ENCODE measurements at places on chromosomes 1 and 21.

DNA sequence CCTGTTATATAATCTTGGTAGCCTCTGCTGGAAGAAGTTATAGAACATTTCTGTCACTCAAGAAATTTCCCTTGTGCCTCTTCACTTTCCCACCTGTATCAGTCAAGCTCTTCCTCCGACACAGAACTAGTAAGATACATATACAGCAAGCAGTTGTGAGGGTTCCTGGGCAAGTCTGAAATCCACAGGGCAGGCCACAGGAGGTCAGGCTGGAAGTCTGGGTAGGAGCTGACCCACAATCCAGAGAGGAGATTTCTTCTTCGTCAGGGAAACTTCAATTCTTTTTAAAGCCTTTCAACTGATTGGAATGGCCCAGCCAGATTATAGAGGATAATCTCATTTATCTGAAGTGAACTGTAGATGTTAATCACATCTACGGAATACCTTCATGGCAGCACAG lies 96.4 kb upstream of the FMN2 start:
- no peak for DNase-seq

DNA sequence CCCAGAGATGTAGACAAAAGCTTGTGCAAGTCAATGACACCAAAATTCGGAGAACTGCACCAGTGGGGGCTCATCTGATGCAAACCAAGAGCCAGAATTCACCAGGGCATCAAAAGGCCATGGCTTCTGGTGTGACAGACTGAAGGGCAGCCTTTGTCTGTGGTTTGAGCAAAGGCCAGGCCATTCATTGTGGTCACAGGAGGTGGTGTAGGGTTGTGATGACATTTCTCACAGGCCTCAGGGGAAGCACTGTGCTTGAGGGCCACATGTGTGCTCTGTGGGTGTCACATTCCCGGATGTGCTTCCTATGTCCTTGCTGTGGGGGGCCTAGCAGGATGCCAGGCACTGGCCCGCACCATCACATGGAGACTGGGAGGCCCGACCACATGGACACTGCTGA lies 22.5 kb upstream of the KCNE1 start:
- no peak for DNase-seq

DNA sequence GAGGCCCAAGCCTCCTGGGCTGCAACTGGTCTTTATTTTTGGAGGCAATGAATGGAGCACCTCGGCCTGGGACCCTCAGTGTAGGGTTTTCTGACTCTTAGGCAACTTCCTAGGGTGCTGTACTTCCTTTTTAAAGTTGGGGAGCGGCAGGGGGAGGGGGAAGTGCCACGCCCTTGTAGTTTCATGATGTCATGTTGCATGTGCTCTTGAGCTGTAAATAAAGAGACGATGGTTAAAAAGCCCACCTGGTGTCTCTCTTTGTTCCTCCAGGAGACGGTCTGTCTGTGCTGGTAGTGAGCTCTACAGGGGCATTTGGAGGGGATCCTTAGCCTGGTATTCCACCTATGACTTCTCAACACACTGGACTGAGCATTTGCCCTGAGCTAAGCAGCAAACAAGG lies 10.3 kb upstream of the AGTRAP start:
- no peak for DNase-seq

- no peak for DNase-seq
Observed at GRCh38 chr1:219837994-219838294, 90.4 kb downstream of the SLC30A10 start.

DNA sequence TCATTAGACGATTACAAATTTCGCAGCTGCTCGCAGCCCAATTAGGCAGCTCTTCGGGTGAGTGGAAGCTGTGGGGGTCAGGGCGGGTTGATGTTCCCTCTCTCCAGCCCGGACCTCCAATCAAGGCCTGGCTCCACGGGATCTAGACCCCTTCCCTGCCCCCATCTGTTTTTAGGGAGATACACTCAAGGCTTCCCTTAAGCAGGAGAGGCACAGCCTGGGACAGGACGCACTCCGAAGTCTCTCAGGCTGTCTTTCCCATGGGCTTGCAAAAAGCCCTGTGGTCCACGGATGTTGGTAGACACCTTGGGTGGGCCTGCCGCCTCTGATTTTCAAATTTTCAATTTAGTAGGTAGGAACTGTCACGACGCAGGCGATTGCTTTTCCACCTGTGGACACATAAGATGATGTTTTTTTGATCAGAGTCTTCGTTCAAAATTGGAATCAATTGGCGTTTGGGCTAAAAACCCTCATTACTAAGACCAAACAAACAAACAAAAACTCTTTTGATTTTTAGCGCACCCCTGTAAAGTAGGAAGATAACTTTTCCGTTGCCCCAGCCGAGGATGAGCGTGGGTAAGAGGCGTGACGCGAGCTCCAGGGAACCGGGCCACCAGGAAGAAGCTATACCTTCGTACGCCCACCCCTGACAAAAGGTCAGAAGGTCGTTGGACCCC lies 2.5 kb upstream of the LHX8 start:
- no peak for DNase-seq

DNA sequence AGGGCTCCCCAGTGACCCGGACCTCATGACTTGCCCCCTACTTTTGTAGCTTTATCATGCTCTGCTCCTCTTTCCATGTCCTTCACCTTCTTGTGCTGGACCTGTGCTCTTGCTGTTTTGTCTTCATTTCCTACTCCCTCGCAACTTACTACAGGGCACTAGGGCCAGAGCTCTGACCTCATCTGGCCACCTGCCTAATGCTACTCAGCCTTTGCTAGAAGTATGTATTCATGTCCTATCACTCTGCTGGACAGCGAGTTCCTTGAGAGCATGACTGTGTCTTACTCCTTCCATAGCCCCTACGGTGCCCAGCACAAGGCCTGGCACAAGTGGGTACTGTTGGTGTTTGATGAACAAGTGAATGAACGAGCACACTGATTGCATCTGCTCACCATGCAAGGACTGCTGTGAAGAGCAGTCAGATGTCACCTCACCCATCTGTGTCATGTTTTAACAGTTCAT lies 1.9 kb downstream of the MTFR1L start:
- no peak for DNase-seq

DNA sequence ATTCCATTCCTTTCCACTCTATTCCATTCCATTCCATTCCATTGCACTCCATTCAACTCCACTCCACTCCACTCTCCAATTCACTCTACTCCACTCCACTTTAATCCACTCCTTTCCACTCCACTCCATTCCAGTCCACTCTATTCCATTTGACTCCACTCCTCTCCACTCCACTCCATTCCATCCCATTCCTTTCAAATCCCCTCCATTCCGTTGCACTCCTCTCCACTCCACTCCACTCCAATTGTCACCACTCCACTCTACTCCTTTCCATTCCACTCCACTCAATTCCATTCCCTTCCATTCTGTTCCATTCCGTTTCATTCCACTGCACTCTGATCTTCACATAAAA lies 2563.7 kb upstream of the TPTE start:
- DNase-seq, result no peak

- no peak for DNase-seq
Observed at GRCh38 chr1:29417147-29417858, 181.0 kb downstream of the PTPRU start.

- no peak for DNase-seq
Observed at GRCh38 chr1:228210712-228211530, 3.1 kb downstream of the OBSCN start.

DNA sequence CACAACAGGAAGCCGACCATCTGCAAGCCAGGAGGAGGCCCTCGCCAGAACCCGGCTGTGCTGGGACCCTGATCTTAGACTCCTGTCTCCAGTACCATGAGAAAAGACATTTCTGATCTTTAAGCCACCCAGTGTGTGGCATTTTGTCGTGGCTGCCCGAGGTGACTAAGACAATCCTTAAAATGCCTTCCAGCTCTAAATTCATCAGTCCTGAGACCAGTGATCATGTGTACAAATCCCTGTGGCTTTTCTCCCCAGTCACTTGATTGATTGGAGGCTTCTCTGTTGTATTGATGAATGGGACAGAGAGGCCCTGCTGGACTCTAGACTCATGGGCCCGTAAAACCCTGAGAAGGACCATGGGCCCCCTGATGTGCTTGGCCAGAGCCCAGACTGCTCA lies 36.1 kb downstream of the B3GALT5 start:
- no peak for DNase-seq

DNA sequence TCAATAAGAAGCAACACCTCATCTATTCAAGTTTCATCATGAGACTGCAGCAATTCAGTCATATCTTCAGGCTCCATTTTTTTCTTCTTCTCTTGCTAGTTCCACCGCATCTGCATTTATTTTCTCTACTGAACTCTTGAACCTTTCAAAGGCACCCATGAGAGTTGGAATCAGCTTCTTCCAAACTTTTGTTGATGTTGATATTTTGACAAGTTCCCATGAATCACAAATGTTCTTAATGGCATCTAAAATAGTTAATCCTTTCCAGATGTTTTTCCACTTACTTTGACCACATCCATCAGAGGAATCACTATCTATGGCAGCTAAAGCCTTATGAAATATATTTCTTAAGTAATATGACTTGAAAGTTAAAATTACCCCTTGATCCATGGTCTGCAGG lies 434.3 kb downstream of the GPATCH2 start:
- no peak for DNase-seq

- DNase-seq, result no peak
Observed at GRCh38 chr1:247906504-247907047, 11.2 kb downstream of the OR2W3 start.

DNA sequence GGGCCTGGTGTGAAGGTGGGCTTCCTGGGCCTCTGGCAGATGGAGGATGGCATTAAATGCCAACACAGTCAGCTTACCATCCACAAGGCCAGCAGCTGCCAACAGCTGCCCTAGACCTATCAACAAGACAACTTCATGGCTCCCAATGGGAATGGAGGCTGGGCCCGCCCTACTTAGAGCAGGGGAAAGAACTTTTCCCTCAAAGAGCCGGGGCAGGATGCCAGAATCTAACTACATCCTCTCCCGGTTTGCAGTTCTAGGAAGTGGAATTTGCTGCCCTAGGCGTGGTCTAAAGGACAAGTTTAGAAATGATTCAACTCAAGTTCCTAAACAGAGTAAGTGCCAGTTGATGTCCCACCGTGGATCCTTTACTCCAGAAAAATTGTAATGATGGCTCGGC lies 13.1 kb downstream of the ICMT start:
- no peak for DNase-seq

GRCh38 chr1:22449636-22450035 lies 2.0 kb upstream of the ZBTB40 start:
- no peak for DNase-seq

DNA sequence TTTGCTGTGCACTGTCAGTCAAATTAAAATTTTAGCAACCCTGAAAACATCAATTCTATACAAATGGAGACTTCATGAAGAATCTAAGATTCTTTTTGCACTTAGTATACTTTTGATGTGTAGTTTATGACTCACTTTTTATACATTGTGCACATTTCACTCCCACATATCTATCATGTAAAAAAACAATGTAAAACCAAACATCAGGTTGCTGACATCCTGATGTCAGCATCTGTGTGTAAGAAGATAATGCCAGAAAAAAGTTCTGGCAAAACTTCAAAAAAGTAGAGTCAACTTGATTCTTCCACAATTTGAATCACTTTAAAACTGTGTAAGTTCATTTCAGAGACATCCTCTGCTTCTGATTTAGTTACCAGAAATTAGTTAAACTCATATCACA lies 115.7 kb downstream of the CENPF start:
- DNase-seq, result no peak

GRCh38 chr21:25733859-25734653 lies 648 bp downstream of the ATP5PF start:
- DNase-seq, result no peak

DNA sequence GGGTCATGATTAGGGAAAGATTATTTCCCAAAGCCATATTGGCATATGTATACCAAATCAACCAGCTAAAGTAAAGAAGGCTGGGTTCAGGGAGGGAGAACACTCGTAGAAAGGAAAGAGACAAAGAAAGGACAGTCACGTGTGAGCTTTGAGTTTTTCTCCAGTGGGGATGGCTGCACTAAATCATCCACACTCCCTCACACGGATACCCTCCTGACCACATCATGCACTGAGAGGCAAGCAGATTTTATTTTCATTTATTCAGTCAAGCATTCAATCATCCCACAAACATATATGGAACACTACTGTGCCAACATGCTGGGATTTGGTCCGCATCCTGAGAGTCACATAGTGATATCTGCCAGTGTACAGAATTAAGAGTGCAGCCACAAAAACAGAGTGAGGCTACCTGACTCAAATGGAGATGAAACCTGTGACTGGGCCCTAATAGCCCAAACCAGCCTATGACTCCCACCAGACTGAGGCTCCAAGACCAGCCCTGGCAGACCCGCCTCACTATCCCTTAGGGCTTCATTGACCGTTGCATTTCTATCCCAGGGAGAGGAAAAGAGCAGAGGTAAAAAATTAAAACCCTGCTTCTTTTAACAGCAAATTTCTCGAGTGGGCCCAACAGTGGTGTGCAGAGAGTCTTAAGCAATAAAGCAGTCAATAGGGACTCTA lies 155.9 kb downstream of the BARHL2 start:
- no peak for DNase-seq

DNA sequence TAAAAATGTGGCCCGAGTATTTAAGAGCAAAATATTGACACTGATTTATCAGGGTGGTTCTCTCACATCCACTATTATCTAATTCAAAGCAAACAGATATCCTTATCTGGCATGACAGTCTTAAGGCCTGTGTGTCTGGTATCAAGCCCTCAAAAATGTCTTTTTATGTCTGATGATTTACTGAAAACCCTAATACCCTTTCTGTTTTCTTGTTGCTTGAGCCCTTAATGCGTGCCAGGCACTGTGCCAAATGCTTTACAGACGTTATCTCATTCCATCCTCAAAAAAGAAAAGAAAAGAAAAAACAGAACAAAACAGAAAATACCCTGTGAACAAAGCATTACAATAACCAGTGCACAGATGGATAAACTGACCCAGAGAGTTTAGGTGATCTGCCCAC lies 5.7 kb downstream of the DUSP23 start:
- no peak for DNase-seq

DNA sequence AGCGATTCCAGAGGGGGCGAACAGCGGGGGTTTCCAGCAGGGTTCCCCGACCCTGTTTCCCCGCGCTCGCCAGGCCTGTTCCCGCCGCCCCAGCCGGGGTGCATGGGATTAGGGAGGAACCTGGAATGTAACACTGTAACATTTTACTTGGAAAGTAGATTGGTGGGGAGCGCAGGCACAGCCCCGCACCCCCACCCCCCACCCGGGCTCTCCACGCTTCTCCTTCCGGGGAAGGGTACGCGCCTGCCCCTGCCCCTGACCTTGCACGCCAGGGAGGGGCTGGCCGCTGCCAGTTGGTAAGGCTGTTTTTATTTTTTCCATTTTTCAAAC lies 427 bp downstream of the FAM3B start:
- DNase-seq, result no peak
